ENCODE measurements at places on chromosomes 3 and 15.
A peak's percentile ranks its signal among the peaks of the same experiment; 100 is the strongest.

GRCh38 chr3:180979961-180980360, 9.6 kb downstream of the DNAJC19 start:
- no peak for DNase-seq

- no peak for DNase-seq
Observed at GRCh38 chr15:60773901-60774300, 295.0 kb upstream of the ICE2 start.

DNA sequence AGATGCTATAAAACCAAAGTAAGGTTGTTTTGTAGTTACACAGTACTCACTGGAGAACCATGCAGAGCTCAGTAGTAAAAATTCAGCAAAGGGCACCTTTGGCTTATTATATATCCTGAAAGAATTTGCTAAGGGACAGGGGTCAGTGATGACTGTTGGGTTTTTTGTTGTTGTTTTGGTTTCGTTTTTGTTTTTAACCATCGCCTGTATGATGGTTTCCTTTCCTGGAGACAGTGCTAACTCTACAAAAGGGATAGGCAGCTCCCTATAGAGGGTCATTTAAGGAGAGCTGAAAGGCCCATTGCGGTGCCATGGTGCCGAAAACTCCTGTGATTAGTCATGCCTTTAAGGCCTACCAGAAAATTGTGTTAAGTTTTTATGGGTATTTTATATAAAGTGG, 118.2 kb upstream of the GOLIM4 start:
- no peak for DNase-seq

GRCh38 chr3:187798531-187799530, 53.6 kb upstream of the BCL6 start:
- DNase-seq: no peak

GRCh38 chr3:58998476-58999117, 51.2 kb downstream of the CFAP20DC start:
- no peak for DNase-seq

- no peak for DNase-seq
Observed at GRCh38 chr15:47415539-47415971, 301.8 kb upstream of the SEMA6D start.

GRCh38 chr15:83873966-83874365, 220.0 kb downstream of the ADAMTSL3 start:
- DNase-seq: no peak

GRCh38 chr3:196192524-196193051, 18.6 kb downstream of the ZDHHC19 start:
- DNase-seq: no peak

DNA sequence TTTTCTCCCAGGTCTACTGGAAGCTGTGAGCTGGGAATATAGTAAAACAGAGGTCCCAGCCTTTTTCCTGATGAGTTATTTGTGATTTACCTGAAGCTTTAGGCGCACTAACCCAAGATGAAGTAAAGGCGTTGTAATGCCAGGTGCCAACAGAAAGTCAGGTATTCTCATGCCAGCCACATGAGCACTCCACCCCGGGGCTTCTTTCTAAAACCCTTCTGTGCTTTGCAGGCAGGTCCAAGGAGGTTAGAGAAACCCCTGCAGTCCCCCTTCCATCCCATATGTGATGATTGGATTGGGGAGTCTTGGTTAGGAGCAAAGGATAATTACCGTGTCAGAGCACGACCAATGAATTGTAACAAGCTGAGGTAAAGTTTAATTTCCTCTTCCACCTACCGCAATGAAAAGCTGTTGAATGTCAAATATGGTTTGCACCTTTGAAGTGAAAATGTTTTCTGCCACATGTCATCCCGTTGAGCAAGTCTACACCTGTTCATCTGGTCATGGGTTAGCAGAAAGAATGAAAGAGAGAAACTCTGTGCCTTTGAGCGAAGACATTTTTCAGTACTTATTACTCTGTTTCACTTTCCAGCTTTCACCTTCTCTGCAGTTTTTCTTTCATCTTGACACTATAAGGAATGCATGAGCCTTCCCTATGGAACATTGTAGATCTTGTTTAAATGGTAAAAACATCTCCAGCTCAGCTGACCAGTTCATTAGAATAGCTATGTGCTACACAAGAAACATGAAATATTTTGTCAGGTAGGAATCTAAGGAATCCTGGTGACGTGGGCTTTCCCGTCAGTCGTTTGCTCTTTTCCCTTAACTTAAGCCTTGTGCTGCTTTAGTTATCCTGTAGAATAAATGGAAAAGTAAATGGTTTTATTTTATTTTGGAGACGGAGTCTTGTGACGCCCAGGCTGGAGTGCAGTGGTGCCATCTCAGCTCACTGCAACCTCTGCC, 204.6 kb upstream of the IL12A start:
- DNase-seq: no peak

- DNase-seq: no peak
Observed at GRCh38 chr3:52742418-52743041, 28.2 kb downstream of the NEK4 start.

GRCh38 chr15:26083896-26084295, 220.8 kb upstream of the ATP10A start:
- no peak for DNase-seq

DNA sequence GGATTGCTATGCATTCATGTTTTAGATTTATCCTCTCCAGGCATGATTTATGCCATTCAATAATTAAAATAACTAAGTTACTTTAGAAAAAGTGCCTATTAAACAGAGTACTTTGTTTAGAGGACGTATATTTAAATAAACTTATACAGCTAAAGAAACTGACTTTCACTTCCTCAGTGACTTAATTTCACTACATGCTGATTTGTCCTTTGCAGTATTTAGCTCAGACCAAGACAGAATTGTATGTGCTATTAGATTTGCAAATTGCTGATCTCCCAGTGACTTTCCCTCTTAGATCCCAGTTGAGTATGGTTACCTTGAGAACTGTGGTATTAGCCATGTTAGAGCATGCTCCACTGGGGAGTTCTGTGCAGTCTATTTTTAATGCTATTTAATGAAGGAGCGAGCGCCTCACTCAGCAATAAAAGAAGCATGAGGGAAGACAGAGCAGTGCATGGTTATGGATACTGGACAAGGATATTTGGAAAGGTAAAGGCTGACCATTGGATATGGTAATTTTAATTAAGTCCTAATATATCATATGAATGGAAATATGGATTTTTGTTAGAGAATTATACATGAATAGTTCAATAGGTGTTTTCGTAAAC, 2.7 kb downstream of the ARPP21 start:
- DNase-seq: no peak

GRCh38 chr3:23761440-23761896, 44.3 kb upstream of the UBE2E1 start:
- no peak for DNase-seq

DNA sequence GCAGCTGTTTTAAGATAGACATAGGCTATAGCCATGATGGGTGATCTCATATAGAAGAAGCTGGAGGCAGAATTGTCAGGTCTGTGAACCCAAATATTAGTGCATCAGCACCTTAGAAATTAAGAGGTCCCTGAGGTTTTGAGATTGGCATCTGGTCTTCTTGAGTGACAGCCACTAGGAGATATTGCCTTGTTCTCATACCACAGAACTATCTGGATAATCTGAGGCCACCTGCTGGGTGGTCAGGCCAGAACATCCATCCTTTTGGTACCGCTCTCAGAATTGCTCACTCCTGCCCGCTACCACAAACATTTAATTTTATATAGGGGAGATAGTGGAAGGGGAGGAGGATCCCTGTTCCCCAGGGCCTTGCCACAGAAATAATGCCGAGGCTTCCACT, 210.6 kb upstream of the ZPLD1 start:
- DNase-seq: no peak

GRCh38 chr3:140188285-140188684, 253.3 kb downstream of the CLSTN2 start:
- DNase-seq: no peak

DNA sequence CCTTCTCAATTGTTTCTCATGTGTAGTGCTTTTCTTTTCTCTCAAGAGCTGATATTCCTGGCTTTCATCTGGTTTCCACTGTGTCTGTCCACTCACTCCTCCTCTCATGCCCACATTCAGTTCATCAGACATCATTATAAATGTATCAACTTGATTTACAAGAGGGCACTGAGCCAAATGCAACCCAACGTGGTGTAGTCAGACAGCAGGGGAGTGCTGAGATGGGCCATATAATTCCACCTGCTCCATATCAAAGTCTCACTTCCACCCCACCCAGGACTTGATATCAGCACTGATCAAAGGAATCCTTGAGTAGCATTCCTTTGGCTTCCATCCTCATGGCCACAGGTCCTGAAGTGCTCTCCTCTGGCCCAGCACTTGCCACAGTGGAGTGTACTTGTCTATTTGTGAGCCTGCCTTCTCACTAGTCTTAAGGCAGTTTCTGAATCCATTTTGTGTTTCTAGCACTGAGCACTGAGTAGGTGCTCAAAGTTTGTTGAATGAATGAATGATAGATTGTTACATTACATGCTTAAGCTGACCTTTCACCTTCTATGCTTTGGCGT, 252.8 kb downstream of the CLSTN2 start:
- no peak for DNase-seq

GRCh38 chr3:11162401-11163345, 8.4 kb downstream of the HRH1 start:
- DNase-seq: no peak

- no peak for DNase-seq
Observed at GRCh38 chr3:125048282-125048681, 7.5 kb downstream of the HEG1 start.

- DNase-seq: peak; percentile 34
Observed at GRCh38 chr15:64461721-64462162, 1.4 kb downstream of the ZNF609 start.

GRCh38 chr3:47646362-47646761, 67.7 kb upstream of the CSPG5 start:
- no peak for DNase-seq

- no peak for DNase-seq
Observed at GRCh38 chr15:88337993-88338392, 81.5 kb upstream of the NTRK3 start.

GRCh38 chr3:44337248-44337785, 1.2 kb upstream of the TCAIM start:
- no peak for DNase-seq

GRCh38 chr3:187811585-187812250, 66.5 kb upstream of the BCL6 start:
- DNase-seq: no peak

- no peak for DNase-seq
Observed at GRCh38 chr15:51104512-51104911, 9.8 kb upstream of the TNFAIP8L3 start.

DNA sequence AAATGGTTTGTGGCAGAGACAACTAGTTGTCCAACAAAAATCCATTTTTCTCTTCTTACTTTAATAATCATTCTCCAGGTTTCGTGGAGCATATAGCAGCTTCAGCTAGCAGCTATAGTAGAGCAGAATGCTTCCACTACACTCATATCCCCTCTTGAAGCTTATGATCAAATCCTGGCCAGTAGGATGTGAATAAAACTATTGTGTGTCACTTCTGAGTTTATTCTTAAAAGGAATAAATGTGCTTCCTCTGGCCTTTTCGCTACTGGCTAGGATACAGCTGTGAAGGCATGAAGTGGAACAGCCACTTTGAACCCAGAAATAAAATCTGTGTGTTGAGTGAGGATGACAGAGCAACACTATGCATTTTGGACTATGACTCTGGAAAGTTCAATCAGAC, 7.8 kb upstream of the CPOX start:
- no peak for DNase-seq

DNA sequence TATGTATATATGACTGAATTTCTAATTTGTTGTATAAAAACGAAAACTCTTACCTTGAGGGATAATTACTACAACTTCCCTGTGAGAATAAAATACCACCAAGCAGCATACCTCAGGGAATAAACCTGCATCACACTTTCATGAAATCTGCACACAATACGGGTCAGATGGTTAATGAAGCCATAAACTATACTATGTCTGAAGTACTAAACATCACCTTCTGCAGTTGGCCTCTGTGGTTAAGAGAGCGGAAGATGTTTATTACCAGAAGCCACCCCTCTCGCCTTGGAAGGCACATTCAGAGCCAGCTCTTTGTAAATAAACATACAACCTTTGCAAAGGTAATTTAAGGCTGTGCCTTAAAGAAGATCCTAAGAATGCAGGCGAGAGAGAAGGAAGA, 462.1 kb upstream of the NR2F2 start:
- DNase-seq: no peak

DNA sequence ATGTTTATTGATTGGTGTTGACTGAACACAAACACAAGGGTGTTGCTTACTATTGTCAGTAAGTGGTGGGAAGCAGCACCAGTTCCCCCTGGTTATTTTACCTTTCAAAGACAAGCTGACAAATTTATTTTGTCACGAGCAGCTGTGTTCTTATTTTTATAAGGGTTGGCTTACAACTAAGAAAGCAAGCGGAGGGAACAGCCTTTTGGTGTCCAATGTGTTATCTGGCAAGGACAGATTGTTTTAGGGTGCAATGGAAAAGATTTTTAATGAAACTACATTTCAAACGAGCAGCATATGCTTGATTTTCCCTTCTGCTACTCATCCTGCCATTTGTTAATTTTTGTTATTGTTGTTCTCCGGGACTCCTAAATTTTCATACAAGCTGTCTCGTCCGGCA, 920.6 kb upstream of the CFAP20DC start:
- no peak for DNase-seq

DNA sequence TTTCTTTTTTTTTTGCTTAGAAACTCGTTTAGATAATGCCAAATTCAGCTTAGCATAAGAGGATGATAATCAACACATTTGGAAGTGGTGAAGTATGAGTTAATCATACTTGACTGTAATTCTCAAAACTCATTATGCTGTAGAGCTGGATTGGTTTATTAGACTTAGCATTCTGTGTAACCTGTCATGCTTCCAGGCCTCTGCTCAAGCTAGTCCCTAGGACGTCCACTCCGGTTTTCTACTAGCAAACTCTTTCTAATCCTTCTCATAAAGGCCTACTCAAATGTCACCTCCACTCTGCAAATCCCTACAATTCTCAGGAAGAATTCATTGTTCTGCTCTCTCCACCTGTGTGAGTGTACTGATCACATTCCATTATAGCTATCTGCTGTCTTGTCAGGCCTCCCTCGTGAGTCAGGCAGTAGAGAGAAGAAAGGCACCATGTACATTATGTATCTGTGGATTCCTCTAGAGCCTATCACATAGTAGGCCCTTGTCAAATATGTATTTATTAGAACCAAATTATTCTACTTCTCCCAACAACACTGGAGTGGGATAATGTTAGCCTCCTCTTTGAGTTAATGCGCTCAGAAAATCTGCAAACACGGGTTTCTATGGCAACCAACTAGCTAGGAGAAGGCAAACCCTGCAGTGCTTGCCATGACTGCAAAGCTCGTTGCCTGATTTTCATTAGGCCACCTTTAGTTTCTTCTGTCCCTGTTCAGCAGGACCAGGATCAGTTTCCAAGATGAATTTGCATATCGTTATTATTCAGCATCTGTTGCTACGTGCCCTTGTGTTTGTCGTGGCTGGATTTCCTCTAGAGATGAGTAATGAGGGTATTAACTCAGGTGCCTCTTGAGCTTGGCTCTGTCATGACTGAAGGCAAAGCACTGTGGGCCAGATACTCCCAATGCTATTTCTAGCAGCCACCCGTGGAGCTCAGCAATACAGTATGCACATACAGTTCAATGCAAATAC, 30.7 kb downstream of the ATP13A5 start:
- DNase-seq: no peak

- peak; percentile 41 for DNase-seq
Observed at GRCh38 chr3:51024765-51025632, 350.3 kb downstream of the DOCK3 start.

- DNase-seq: peak; percentile 64
Observed at GRCh38 chr3:104564045-104564643, 802.6 kb upstream of the ALCAM start.

GRCh38 chr3:88811096-88811495, 296.3 kb upstream of the EPHA3 start:
- DNase-seq: no peak

GRCh38 chr15:95263751-95264150, 1032.4 kb downstream of the MCTP2 start:
- DNase-seq: no peak

- no peak for DNase-seq
Observed at GRCh38 chr15:73286311-73286710, 82.4 kb downstream of the HCN4 start.
